Activated naive CD4-positive, alpha-beta T cell treated with anti-CD3 and anti-CD28 coated beads, Interleukin-2, amount 50 U/mL, for 16 hours (primary cell): ENCODE measurements at places on chromosomes 6 and 20.

DNA sequence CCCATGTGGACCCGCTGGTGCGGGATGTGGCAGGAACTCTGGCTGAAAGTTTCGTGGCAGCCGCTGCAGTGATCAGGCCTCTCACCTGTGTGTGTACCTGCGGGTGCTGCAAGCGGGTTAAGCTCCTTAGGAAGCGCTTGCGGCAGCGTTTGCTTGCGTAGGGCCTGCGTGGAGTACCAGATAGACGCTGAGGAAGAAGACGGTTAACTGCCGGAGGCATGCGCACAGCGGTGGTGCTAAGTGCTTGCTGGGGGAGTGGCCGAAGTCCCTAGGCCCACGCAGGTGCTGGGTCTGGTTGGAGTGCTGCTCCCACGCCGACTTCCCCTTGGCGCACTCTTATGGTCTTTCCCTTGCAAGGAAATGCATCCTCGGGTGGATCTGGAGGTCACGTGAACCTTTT, 23.0 kb downstream of the ZSCAN31 start:
- DNase-seq = no peak

- peak; percentile 48 for DNase-seq
These were observed 37.6 kb upstream of the ZBP1 start for GRCh38 chr20:57657535-57658446.

DNA sequence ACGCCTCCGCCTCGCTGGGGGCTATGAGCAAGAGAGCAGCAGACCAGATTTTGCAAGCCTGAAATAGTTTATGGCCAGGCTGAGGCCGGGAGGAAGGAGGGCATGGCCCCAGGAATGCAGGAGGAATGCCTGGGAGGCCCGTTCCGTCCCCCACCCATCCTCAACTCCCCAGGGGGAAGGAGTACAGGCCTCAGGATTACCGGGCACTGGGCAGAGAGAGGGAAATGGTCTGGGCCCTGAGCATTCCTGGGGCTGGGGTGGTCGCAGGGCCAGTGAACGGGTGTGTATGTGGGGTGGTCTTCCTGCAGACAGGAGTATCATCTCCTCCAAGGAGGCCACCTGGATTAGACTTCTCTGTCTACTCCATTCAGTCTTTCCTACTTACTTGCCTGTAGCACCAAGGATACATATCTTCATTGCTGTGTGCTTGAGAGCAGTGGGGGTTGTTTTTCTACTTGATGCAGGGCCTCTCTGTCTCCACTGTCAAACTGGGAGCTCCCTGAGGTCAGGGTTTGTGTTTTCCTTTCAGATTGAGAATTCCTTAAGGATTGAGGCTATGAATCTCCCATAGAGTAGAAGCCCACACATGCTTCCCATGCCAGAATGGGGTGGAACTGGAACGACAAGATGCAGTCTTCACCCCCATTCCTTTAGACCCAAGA, 81.3 kb downstream of the VEGFA start:
- DNase-seq = no peak

- no peak for DNase-seq
These were observed 60.2 kb downstream of the SCML4 start for GRCh38 chr6:107763946-107764345.

GRCh38 chr6:137981758-137982157, 114.7 kb downstream of the TNFAIP3 start:
- DNase-seq = no peak
